ENCODE measurements at places on chromosomes 12 and 14.

GRCh38 chr14:73753124-73753886 lies 39.1 kb upstream of the PNMA1 start:
- DNase-seq = no peak

GRCh38 chr14:80324649-80325048 lies 113.3 kb upstream of the DIO2 start:
- DNase-seq = no peak

DNA sequence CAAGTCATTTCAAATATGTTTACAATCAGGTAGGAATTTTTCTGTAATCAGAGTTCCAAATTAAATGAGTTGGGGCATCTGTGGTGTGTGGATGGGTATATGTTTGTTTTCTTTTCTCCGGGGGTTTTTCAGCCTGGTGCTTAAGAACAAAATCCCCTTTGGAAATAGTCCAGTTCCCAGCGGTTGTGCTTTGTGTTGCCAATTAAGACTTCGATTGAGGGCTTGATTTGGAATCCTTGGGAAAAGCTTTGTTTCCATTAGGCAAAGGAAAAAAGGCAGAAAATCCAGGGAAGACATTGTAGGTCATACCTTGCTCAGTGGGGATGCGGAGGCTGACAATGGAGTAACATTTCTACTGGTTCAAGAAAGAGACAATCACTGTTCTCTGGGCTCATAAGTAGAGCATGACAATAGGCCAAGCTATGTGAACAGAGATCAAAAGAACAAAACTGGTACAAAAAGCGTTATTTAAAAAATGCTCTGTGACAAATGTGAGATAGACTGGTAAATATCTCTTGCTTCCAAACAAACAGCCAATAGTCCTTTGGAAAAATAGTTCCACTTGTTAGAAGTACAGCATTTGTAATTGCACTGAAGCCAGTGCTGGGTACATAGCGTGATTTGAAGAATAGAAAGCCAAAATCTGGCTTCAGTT lies 79.7 kb downstream of the EML1 start:
- DNase-seq = no peak

DNA sequence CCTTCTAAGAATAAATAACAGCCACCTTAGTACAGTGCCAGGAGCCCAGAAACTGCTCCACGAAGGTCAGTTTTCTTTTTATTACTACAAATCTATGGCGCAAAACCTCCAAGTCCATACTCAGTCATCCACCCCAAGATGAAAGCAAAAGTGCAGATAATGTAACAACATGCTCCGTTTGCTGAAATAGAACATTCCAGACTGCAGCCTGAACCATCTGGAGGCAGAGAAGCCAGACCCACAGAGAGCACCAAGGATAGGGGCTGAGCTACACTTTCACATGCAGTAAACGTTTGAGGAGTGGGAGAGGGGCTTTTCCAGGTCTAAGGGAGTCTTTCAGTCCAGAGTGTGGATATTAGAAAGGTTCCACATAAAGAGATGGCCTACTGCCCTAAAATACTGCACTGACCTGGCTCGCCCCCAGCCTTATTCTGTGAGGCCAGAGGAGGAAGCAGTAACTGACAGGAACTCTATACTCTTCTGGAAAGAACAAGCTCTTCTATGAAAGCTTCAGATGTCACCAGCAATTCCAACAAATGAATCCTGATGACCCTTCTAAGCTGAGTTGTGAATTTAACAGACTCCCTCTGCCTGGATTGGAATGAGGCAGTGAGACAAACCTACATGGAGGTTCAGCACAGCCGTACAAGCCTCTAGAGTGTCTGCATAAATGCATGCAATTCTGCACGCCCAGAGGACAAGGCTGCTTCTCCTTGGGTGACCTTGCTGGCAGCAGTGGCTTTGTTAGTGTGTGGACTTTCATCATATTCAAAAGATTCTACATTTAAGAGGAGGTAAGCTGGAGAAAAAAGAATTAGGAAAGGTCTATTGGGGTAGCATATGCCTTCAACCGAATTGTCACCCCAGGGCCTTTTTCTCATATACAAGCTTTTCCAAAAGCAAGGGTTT lies 153.9 kb upstream of the EGLN3 start:
- no peak for DNase-seq

DNA sequence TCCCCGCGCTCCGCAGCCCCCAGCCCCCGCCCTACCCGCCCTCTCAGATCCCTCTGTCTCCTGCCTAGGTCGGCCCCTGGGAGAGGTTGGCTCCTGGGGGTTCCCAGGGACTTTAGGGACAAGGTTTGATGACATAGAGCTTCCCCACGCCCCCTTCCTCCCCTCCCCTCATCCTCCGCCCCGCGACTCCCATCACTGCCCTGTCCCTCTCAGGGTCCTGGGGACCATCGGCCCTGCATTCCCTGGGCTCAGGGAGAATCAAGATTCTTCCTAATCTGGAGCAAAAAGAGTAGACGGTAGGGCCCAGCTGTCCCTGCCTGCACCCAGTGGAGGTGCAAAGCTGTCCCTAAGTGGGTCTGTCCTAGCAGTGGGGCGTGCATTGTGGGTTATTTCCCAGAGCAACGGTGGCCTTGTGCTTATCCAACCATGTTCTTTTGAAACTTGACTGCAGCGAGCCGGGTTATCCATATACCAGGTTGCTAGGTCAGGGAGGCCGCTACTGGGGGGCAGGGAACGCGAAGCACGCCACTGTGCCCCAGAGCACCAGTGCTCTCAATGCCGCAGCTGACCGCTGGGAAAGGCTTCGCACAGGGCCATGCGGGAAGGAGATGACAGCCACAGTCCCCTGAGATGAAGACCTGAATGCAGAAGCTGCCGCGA lies 124.4 kb upstream of the PRMT8 start:
- no peak for DNase-seq

- no peak for DNase-seq
These were observed 39.4 kb downstream of the MAP1LC3B2 start for GRCh38 chr12:116598311-116599284.

GRCh38 chr14:83709116-83709515 lies 1820.8 kb upstream of the FLRT2 start:
- DNase-seq = no peak

GRCh38 chr12:47033789-47034555 lies 45.4 kb upstream of the PCED1B start:
- no peak for DNase-seq

GRCh38 chr12:11822081-11822834 lies 172.8 kb downstream of the ETV6 start:
- DNase-seq = no peak

- DNase-seq = no peak
These were observed 504.1 kb downstream of the RPL10L start for GRCh38 chr14:46147452-46147851.

DNA sequence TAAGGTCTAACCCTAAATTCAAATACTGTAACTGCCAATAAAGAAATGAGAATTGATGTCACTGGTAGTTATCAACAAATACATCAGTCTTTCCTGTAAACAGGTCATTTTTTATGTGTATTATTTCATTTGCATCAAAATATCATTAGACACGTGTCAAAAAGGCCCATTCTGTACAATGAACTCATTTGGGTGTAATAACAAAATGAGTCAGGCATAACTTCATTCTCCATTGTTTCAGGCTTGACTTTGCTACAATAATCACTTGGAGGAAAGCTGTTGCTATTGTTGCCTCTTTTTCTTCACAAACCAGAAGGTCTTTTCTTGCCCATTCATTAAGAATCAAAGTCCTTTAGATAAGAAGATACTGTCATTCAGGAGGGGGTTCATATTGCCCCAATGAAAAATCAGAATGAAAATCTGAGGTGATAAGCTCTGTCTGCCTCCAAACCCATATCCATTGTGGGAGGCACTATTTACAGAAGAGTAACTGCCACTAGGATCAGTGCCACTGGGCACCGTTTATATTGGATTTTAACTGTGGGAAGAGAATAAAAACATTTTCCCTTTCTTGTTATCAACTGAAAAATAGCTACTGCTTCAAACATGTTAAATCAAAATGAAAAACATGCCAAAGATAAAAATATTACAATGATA lies 10.1 kb downstream of the ENTPD5 start:
- no peak for DNase-seq

DNA sequence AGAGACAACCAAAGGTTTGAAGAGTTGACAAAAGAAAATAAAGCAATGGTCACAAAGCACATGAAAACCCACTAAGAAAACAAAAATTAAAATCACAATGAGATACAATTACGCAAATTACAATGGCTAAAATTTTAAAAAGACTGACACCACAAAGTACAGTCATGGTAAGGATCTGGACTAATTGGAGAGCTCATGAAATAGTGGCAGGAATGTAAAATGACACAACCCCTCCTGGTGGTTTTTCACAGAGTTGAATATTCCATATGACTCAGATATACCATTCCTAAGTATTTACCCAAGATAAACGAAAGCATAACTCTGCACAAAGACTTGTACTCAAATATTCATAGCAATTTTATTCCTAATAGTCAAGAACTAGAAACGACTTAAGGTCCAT lies 65.9 kb downstream of the NOVA1 start:
- DNase-seq = no peak

- DNase-seq = no peak
These were observed 326.8 kb upstream of the RTL1 start for GRCh38 chr14:101230161-101230850.

DNA sequence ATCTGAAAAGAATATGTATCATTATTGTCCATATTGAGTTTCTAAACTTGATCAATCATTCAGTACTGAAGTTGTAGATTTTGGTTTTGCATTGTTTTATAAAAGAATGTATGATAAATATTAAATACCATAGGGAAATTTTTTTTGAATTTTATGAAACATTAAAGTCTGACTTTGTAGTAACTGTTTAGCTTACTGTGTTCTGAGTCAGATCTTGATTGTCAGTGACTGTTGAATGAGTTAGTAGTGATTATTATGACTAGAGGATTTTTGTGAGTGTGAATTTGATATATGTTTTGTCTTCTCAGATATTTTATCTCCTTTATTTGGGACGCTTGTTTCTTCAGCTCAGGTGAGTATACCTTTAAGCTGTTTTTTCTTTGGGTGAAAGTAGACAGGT lies 10.1 kb downstream of the TDP1 start:
- no peak for DNase-seq

DNA sequence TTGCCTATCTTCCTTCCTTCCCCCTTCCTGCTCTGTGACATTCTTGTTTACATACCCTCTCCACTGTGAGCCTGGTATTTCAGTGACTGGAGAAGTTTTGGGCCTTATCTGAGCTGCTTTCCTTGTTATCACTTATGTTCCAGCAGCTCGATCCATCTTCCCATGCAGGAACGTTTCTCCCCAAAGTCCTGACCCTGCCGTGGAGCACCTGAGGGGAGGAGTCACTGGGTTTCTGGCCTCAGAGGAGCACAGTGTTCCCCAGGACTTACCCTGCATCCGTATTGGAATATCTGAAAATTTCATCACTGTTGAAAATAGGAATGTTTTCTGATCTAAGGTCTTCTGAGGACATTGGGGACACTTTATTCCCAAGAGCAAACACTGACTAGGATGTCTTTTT lies 141.8 kb downstream of the CACNA1C start:
- DNase-seq = no peak

DNA sequence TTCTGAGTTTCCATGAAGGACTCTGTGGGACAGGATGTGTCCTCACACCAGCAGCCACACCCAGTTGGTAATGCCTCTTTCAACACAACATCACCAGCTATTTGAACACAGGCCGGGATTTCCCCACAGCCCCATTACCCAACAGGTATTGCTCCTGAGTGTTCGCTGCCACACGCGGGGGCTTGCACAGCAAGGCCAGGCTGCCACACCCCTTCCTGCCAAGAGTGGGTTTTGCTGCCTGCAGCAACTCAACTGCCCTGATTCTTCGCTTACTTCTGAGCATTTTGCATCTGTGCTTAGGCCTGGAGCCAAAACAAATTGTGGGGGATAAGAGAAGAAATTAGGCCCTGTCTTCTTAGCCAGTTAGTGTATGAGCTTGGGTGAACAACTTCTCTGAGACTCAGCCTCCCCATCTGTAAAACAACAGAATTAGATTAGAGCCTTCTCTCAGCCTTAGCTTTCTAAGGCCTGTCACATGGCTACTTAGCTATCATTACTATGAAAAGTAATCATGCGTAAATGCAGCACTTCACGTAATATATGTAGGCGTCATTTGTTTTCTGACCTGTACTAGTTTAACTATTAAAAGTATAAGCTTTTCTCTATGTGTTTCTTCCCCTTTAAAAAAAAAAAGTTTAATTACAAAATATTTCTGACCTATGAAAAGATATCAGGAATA lies 20.0 kb downstream of the CKAP4 start:
- DNase-seq = no peak

DNA sequence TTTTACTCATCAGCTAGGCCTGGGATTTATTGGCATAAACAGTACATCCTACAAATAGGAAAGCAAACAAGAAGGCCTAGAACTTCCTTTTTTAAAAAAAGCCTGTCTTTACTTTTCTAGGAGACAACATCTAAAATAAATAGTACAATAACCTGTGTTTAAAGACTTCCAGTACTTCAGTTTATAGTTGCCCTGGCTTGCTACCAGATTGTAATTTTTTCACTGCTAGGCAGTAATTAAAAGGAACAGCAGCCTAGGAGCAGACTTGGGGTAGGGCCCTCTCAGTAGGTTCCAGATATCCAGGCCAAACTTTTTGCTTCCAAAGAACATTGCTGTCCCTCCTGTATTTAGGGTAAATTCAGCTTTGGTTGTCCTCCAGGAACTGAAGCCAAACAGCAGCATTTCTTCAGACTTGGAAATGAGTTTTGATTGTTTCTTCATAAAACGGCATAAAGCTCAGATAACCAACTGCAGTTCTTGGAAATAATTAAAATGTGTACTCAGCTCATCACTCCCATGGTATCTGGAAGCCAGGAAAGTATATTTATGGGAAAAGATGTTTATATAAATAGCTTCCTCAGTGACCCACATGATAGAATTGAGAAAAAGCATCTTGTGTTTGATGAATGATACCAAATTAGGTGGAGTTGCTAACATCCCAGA lies 61.7 kb downstream of the PPP1R36 start:
- DNase-seq = no peak

- DNase-seq = no peak
These were observed 53.0 kb upstream of the FUT8 start for GRCh38 chr14:65359503-65359902.

GRCh38 chr12:64225626-64226025 lies 3.5 kb upstream of the KICS2 start:
- no peak for DNase-seq

Data from WERI-Rb-1 (cell line).